Neural progenitor cell (in vitro differentiated cells): ENCODE measurements at places on chromosomes 6 and 20.

DNA sequence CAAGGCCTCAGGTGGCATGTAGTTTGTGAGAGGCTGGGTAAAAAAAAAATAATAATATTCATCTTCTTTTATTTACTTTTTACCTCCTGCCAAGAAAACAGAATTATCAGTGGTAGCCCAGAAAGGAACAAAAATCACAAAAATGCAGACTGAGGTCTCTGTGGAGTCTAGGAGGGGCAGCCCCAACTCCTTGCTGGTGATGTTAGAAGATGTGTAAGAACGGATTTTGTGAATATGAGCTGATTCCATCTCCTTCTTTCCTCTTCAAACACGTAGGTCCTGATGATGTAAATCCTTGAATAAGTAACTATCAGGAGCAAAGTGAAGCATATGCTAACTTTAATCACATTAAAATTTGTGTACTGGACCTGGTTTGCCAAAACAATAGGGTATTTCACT lies 226.8 kb downstream of the EYA4 start:
- DNase-seq, result no peak

DNA sequence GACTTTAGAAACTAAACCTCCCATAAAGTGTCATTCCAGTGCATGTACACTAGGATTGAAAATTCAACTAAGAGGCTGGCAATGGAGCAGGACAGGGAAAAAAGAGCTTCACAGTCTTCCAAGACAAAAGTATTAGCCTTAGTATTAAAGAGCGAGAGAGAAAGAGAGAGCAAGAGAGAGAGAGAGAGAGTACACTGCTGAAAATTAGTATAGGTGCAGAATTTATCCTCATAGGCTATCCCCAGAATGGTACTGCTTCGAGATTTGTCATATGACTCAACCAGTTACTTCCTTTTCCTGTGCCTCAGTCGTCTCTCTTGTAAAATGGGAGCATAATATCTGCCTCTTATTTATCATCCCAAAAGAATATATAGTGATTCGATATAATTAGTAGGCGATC lies 543.2 kb upstream of the JARID2 start:
- DNase-seq, result no peak

DNA sequence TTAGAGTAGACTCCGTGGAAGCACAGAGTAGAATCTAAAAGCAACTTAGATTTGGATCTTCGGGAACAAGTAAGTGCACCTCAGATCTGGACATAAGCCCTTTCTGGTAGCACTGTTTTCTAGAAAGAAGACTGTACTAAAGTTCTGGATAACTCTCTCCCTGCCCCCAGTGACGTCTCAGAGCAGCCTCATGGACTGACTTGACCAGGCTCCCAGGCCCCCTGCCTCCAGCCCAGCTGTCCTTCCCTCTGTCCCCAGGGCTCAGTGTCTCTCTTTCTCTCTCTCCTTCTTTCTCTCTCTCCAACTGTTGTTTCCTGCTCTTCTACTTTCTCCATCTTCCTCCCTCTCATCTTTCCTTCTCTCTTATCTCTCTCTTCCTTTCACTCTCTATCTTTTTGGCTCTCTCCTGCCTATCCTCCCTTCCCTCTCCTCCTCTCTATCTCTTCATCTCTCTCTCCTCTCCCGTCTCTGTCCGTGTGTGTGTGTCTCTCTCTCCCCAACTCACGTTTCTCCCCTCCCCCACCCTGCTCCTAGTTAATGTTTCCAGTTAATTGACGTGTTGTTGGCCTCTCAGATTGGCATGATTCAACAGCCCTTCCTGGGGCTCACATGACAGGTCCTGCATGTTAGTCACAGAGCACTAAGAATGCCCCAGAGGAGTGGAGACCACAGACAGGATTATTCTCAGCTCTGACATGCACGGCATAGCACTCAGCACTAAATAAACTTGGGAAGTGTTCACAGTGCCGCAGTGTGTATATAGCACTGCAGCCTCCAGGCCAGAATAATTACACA lies 180.4 kb upstream of the FOXQ1 start:
- DNase-seq, result no peak

DNA sequence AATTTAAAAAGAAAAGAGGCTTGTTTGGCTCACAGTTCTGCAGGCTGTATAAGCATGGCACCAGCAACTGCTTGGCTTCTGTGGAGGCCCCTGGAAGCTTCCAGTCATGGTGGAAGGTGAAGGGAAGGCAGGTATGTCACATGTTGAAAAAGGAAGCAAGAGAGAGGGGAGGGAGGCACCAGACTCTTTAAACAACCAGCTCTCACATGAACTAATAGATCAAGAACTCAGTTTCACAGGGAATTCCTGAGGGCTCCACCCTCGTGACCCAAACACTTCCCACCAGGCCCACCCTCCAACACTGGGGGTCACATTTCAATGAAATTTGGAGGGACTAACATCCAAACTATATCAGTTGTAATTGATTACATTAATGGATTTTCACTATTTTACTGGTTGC lies 127.9 kb upstream of the MLIP start:
- no peak for DNase-seq

DNA sequence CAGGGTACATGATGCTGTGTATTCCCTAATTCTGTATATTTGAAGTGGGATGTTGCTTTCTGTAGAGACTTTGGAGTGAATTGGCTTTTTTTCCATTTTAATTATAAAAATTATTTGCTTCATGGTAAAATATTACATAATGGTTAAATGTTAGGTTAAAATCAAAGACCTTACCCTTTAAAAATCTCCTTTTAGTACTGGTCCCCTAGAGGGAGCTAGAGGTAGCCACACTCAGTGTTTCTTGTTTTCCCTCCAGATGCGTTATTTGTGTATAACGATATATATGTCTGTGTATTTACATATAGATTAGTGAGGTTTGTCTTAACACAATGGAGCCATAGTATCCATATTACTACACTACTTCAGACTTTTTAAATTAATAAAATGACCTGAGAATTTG lies 146.7 kb downstream of the PLCB4 start:
- DNase-seq, result peak; percentile 5

DNA sequence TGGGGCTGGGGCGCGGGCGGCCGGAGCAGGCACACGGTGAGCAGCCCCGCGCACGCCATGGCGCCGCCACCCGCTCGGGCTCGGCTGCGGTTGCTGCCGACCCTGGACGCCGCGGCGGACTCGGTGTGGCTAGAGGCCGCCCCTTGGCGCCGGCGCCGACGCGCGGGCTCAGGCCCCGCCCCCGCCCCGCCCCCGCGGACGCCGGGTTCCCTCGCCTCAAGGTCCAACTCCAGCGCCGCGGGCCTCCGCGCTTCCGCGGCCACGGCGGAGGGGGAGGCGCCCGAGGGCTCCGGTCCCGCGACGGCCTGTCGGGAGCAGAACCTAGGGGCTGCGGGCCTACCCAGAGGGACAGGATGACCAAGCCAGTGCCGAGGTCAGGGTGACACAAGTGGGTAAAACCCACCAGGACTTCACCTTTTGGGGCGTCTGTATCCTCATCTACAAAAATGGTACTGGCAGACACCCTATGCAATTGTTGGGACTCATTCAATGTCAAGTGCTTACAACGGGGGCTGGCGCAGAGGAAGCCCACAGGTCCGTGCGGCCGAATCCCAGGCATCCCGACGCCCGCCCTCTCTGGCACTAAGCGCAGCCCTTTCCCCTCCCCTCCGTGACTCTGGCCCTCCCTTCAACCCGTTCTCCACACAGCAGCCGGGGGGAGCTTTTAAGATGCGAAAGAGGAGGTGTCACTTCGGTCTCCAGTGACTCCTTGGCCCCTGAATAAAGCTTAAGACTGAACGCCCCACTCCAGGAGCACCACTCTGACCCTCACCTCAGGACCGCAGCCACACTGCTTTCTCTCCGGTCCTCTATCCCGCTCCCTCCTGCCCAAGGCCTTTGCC lies at the start of gene NECAB3:
Gene NECAB3, minus strand, starts transcription at position 135 of the 842 bp plus-strand sequence. Its CDS starts 76 bp downstream, at position 59.
- DNase-seq, result peak; percentile 94

- DNase-seq, result peak; percentile 21
These were observed 73.6 kb downstream of the LCA5 start for GRCh38 chr6:79463621-79464050.

- DNase-seq, result no peak
These were observed 11.6 kb upstream of the DSE start for GRCh38 chr6:116359131-116359530.

- DNase-seq, result no peak
These were observed 159.9 kb downstream of the CD83 start for GRCh38 chr6:14277405-14277930.

DNA sequence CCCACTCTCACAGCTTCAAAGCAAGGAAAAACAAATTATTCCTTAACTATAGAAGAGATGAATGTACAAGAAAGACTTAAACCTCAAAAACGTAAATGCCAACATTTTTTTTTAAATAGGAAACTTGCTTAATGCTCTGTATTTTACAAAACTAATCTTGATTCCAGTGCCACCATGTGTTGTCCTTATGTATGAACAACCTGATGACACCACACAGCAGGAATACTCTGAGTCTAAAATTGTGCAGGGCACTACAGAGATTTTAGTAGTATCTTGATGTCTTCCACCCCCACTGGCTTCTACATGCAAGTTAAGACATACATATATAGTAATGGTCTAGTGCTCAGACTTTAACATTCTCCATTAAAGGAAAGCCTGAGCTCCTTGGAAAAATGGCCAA lies 46.2 kb downstream of the SRPK1 start:
- DNase-seq, result no peak

DNA sequence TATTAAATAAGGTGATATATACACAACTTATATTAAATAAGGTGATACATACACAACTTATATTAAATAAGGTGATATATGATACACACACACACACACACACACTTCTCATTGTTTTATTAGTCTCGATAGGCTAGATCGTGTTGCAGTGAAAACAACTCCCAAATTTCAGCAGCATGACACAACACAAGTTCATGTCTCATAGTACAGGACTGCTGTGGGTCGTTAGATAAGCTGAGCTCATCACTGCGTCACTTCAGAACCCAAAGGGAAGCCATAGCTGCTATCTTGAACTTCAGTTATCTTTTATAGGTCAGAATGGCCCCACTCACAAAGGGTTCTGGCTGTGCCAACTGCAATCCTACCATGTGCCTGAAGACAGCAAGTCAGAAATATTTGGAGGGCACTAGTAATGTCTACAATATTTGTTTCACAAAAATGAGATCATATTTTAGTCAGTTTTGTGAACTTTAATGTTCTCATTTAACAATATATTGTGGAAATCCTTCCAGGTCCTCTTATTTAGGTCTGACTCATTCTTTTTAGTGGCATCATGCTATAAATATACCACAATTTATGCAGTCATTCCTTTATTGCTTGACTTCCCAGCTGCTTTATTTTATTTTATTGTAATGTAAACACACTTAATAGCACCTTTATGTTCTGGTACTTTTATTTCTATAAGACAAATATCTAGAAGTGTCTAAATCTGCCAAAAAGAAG lies 290.2 kb downstream of the PHACTR1 start:
- no peak for DNase-seq

DNA sequence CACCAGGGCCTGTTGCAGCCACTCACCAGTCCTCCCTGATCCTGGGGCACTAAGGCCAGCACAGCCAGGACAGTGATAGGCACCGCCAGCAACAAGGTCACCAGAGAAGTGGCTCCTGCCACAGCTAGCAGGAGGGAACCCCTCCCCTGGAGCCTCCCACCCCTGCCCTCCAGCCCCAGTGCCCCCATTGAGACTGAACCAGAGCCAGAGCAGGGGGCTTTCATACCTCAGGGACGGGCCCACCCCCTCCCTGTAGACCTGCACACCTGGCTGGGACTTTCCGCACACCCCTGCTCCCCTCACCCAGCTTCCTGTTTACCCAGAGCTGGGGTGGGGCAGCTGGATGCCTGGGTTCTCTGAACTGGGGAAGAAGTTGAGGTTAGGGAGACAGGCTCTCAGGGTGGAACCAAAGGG lies at the start of gene LTB:
Gene LTB, minus strand, starts transcription at position 195 of the 414 bp plus-strand sequence. Its CDS starts 7 bp downstream, at position 188.
- no peak for DNase-seq
